ENCODE measurements at places on chromosomes 2 and 18.

DNA sequence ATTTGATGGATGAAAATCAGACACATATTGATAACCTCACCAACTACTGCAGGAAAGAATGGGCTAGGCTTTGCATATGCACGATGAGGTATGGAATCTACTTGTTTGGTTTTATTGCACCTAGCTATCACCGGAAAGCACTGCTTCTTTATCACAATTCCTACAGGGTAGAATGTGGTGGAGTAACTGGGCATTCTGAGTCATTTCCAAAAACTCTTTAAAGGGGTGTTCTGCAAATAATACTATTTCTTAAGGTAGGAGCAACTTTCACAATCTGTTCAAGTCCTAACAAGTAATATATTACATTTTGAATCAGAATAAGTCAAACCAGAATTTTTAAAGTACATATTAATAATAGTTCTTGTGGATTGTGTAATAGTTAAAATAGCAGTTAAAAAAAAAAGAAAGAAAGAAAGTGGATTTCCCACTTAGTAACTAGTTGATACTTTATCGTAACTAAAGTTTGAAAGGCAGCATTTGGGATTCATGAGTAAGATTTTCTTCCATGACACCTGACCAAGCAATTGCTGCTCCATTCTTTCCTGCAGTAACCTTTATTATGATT is 40.5 kb downstream of the INO80C start:
- no peak for DNase-seq

DNA sequence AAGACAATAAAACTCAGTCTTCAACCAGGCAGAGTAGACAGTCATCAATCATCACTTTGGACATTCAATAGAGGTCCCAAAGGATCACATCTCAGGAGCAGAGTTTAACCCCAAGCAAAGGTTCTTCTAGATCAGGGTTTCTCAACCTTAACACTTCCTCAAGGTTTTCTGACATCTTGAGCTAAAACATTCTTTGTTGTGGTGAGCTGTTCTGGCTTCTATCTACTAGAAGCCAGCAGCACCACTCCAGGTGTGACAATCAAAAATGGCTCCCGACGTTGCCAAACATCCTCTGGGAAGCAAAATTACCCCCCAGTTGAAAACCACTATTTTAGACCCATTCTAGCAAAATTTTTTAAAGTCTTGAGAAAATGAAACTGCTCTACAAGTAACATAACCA is 22.0 kb downstream of the RTTN start:
- no peak for DNase-seq

DNA sequence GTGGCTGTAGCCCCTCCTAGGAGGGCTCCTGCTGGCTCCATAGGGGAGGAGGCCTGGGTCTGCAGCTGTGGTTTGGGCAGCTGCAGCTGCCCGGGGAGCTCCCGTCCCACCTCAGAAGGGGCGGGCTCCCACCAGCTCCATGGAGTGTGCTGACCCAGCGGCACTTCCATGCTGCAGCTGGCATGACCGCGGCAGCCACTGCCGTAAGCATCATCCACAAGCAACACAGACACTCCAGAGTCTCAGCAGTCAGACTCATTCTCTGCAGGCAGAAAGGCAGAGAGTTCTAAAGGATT is 660.1 kb upstream of the RAB6C start:
- no peak for DNase-seq

DNA sequence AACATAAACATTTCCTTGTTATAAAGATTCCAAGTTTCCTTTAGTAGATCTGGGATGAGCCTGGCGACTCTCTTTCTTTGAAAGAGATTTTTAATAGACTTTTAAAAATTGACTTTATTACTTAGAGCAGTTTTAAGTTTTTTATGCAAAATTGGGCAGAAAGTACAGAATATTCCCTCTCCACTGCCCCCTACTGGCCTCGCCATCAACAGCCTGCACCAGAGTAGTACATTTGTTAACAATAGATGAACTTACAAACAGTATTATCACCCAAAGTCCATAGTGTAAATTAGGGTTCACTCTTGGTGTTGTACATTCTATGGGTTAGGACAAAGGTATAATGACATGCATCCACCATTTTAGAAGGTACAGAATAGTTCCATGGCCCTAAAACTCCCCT is 3.9 kb downstream of the MAP3K19 start:
- DNase-seq = no peak

- DNase-seq = peak; percentile 98
Measured at GRCh38 chr2:224086226-224086914, 47.3 kb upstream of the SERPINE2 start.

DNA sequence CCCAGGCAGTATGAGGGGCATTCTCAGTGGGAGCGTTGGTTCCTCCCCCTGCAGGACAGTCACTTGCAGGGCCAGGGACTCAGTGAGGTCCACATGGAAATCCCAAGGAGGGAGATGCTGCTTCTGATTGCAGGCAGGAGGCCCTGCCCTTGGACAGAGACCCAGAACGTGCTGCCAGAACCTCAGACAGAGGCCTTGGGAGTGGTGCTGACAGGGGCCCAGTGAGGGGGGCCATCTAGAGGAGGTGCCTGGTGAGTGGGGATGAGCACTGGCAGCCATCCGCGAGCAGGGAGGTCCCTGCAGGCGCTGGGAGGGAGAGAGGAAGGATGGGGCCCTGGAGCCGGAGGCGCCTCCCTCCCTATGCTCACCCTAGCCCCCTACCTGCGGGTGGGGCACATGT is 133.1 kb downstream of the DYSF start:
- DNase-seq = no peak

DNA sequence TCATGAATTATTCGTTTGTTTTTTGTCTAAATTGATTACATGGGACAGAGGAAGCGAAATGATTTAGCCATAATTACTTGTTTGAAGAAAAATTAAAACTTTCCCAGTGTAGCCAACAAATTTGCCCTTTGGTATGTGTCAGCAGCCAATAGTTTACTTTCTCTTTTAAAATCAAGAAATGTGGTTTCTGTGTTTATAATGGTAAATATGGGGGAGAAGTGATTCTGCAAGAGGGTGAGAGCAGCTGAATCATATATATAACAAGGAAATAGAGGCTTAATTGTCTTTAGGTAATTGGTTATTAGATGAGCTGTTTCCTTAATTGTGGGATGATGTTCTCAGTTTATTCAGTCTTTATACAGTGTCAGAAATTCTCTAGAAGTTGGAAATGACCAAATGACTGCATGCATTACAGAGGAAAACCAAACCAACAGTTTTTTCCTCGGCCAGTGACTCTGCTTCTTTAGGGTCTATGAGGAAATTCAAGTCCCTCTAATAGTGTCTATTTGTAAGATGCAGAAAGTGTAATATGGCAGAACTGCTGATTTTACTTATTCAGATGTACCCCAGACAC is 132.9 kb downstream of the AGPS start:
- DNase-seq = no peak

DNA sequence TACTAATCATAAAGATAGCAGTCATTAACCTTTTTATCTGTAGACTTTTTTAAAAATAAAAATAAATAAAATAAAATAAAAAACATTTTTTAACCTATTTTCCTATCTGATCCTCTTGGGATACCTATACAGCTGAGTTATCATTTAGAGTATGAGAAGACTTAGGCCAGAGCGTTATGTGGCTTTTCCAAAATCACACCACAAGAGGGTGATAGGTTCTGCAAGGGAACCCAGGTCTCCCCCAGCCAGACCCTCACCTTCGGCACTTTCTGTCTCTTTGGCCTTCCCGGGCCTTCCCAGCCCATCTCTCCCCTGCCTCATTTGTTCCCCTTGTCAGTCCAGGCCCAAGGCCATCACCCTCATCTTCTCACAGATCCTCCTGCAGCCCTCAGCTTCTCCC is 311.7 kb downstream of the SMAD2 start:
- DNase-seq = no peak

Data from fibroblast of mammary gland (primary cell).